SW 1271 (cell line): ENCODE measurements at places on chromosomes 11 and 22.

GRCh38 chr22:49260681-49261580 is 566.7 kb downstream of the BRD1 start:
- no peak for DNase-seq

- no peak for DNase-seq
Measured at GRCh38 chr22:36971341-36972125, 47.7 kb downstream of the TST start.

- DNase-seq: peak; percentile 70
Measured at GRCh38 chr11:64185175-64185692, 737 bp upstream of the STIP1 start.

GRCh38 chr22:44325718-44326490 is 13.2 kb upstream of the SHISAL1 start:
- DNase-seq: no peak

GRCh38 chr11:19232910-19233503 is 7.7 kb downstream of the E2F8 start:
- DNase-seq: peak; percentile 75

- DNase-seq: no peak
Measured at GRCh38 chr11:57502870-57503269, 12.6 kb downstream of the SLC43A1 start.

DNA sequence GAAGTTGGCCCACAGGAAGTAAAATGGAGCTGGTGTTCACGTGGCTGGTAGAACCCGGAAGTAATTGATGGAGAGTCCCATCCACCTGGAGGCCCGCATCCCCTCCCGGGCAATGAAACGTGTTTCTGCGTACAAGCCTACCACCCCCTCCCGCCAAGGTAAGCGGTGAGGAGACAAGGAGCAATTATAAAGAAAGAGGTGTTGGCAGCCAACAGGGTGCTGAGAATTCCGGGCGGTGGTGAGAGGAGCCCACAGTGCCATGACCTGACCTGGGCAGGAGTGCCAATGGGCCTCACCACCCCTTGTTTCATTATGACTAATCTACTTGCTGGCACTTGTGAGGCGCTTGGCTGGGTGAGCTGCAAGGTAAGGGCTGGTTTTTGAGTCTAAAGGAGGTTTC is 83.8 kb upstream of the BID start:
- no peak for DNase-seq

DNA sequence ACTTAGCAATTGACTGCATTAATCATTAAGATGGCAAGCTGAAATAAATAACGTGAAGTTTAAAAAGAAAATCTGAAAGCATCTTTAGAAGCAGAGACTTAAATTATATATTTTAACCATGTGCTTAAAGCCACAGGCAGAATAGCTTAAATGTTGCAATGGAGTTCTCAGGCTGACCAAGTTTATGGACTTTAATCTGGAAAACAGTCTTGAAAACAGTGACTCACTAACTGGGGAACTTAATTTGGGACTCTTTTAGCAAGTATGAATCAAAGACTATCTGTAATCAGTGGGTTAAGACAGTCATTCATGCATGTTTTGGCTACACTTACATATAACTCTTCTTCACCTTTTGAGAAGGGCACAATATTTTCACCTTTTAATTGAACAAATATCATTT is 12.6 kb upstream of the GLYATL1 start:
- no peak for DNase-seq

DNA sequence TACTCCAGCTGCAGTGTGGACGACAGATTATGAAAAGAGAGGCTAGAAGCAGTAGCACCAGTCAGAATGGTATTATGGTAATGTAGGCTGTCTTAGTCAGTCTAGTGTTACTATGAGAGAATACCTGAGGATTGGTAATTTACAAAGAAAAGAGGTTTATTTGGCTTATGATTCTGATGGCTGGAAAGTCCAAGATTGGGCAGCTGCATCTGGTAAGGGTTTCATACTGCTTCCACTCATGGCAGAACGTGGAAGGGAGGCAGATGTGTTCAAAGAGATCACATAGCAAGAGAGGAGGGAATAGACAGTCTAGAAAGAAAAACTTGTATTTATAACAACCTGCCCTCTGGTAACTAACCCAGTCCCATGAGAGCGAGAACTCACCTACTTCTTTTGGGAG is 77.3 kb upstream of the NAV2 start:
- no peak for DNase-seq

- no peak for DNase-seq
Measured at GRCh38 chr11:120867988-120868387, 155.9 kb upstream of the TBCEL start.

GRCh38 chr11:15839061-15839460 is 517.3 kb downstream of the SOX6 start:
- no peak for DNase-seq

DNA sequence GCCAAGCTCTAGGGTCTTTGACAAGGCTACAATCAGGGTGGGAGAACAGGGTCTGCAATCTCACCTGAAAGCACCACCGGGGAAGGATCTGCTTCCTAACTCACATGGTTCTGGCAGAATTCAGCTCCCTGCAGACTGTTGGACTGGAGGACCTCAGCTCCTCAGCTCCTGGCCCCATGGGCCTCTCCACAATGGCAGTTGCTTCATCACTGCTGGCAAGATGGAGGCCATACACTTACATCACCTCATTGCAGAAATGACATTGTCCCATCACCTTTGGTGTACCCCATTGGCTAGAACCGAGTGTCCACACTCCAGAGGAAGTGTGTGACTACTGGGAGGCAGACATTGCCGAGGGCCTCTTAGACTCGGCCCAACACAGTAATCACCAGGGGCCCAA is 20.9 kb upstream of the MPPED1 start:
- DNase-seq: no peak

GRCh38 chr22:26658671-26659478 is 1.5 kb downstream of the MIAT start:
- DNase-seq: peak; percentile 72

DNA sequence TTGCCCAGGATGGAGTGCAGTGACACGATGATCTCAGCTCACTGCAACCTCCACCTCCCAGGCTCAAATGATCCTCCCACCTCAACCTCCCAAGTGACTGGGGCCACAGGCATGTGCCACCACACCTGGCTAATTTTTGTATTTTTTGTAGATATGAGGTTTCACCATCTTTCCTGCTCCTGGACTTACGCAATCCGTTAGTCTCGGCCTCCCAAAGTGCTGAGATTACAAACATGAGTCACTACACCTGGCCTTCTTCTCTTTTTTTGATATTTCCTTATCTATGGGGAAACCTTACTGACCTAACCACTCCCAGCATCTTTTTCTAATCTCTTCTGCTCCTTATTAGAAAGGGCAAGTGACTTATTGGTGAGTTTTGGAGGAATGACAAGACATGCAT is 121.7 kb upstream of the CHORDC1 start:
- no peak for DNase-seq

GRCh38 chr11:44028401-44028800 is 19.4 kb upstream of the ACCSL start:
- DNase-seq: no peak

DNA sequence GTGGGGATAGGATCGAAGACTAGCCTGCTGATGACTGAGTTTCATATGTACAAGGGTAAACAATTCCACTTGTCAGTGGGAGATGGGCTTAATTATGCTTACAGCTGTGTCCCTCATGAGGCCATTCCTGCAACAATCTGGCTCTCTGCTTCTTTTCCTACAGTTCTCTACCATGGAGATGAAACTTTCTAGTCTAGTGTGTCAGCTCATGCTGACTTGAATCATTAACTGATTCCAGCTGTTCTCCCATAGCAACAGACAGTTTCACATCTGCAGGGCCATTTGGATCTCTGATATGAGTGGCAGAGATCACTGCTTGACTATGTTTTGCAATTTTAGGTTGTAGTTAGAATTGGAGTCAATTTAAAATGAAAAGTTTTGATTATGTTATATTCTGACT is 1251.7 kb upstream of the RAG2 start:
- DNase-seq: no peak
